Posterior vena cava (tissue), 2 donors: ENCODE measurements at places on chromosomes 4 and X. TPM values are rescaled to one million over a fixed set of nuclear protein-coding genes. Genes with fewer than 3 reads are reported as not detected.

Gene CT55
- total RNA-seq: not detected

GRCh38 chr4:82578935-82579334, 17.1 kb upstream of the TMEM150C start:
- DNase-seq: no peak

Gene RS1
- total RNA-seq: not detected

Gene RIPPLY1
- total RNA-seq: not detected

DNA sequence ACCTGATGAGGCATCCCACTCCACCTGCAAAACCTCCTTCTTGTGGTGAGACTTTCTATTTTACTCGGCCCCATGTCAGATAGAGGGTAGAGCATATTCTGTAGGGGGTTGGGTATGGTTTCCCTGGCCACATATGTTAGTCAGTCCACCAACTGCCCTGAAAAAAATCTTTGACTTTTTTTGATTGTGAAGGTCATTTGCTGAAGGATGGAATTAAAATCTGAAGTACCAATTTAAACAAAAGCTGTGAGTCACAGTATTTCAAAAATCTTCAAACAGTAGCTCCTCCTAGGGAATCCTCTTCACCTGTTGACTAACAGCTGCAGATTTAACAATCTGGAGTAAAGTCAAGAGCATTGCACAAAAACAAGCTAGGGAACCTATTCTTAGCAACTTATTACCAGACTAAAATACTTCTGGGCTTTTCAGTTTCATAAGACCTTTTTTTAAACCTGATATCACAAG, 8.0 kb upstream of the CCDC110 start:
- DNase-seq: no peak

GRCh38 chr4:88646528-88647280, 50.9 kb downstream of the NAP1L5 start:
- no peak for DNase-seq
